ENCODE measurements at places on chromosomes 13 and 19.

DNA sequence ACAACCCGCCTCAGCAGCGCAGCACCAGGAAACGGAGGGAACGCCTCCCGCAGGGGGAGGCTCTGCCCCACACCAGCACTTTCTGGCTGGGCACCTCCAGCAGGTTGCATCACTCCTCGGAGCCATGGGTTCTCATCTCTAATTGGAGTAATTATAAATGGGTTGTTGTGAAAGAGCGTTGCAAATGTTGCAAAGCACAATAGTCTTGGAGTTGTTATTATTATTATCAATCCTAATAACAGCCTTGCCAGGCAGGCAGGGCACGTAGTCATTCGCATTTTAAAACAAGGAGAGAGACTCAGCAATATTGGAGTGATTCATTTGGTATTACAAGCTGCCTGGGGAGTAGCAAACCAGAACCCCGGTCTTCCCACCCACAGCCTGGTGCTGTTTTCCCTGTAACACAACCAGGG lies 108.6 kb upstream of the GJB6 start:
- DNase-seq = no peak

DNA sequence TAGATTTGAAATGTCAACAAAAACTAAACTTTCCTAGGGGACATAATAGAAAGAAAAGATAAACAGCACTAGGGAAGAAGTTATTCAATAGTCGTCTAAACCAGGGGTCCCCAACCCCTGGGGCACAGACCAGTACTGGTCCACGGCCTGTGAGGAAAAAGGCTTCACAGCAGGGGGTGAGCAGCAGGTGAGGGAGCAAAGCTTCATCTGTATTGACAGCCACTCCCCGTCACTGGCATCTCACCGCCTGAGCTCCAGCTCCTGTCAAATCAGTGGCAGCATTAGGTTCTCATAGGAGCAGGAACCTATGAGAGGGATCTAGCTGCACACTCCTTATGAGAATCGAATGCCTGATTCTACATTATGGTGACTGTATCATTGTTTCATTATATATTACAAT lies 382.7 kb downstream of the MYO16 start:
- DNase-seq = no peak

DNA sequence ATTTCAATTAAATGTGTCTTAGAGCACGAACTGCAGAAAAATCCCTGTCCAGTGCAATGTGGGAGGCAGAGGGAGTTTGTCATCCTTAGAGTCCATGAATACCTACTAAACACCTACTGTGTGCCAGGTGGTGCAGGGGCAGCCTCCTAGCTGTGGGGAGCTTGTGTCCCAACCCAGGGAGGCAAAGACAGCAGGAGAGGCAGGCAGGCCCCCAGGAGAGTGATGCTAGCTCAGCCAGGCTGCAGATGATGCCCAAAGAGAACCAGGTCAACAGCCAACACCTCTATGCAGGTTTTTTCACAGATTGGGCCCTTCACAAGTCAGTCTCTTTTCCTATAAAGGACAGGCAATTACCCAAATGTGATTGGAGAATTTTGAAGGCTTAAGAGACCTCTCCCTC lies 108.2 kb upstream of the UQCRFS1 start:
- no peak for DNase-seq

DNA sequence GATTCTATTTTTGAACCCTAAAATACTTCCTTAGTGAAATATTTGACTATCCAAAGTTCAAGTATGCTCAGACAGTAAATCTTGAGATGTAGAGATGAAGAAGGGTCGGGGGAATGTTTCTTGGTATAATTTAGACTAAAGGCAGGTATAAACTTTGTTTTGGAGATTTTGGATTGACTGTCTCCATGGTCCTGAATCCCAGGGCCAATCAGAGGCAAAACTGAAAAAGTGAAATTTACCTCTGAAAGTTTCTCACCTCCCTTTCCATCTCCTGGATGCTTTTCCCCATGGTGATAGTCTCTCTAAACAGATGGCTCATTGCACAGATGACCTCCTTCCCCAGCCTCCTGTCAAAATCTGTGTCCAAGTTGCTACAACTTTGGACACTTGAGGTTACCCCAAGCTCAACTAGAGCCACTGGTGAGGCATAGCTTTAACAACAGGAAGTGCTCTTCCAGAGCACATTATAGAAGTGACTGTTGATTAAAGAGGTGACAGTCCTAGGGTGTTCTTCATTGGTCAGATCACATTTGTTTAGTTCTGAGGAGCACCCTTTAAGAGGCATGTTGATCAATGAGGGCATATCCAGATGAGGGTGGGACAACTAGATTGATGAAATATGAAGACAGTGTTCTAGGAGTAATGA lies 128.4 kb downstream of the AKAP11 start:
- DNase-seq = no peak

- no peak for DNase-seq
These were observed 3.2 kb upstream of the PLPP2 start for GRCh38 chr19:294341-294945.

- DNase-seq = no peak
These were observed 166.6 kb downstream of the NDFIP2 start for GRCh38 chr13:79647533-79647932.

DNA sequence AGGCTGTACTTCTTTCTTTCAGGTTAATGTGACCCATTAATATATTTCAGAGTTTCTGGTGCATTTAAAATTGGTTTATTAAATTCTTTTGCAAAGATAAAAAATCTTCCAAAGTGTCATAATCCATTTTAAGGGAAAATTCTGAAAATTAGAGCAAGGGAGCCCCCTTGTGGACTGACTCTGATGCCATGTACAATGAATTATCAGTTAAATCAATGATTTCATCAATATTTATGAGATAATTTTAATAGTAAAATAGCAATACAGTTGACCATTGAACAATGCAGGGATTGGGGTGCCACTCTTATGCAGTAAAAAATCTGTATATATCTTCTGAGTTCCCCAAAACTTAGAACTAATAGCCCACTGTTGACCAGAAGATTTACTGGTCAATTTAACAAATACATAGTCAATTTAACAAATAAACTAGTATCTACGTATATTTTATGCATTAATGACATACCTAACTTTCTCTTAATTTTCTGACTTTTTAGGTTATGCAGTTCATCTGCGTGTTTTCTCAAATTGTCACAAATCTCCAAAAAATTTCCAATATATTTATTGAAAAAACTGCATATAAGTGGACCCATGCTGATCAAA lies 479.1 kb upstream of the MIR17HG start:
- no peak for DNase-seq

- no peak for DNase-seq
These were observed 9.4 kb downstream of the ITPKC start for GRCh38 chr19:40726279-40726678.

DNA sequence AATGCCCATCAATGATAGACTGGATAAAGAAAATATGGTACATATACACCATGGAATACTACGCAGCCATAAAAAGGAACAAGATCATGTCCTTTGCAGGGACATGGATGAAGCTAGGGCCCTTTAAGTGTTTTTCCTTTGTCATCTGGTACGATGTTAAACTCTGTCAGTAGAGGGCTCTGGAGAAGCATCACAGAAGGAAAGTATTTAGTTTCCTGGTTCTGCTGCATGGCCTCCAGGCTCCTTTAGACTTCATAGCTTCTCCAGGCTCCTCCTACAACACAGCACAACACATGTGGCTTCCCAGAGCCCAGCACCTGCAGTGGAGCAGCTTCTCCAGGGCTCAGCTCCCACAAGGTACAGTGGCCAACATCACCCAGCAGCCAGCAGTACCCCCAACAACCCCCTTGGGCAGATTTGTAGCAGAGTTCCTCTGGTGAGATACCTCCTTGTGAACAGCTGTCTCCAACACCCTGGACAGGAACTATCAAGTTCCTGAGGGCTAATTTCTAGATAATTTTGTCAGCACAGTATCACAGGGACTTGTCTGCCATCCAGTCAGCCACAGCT lies 63.4 kb downstream of the KCTD12 start:
- DNase-seq = no peak
